ENCODE measurements at places on chromosomes 2 and 18.

- peak; percentile 72 for DNase-seq
These were observed 144.2 kb upstream of the HDAC4 start for GRCh38 chr2:239544918-239545465.

- no peak for DNase-seq
These were observed 107.1 kb downstream of the PIEZO2 start for GRCh38 chr18:11042247-11042646.

GRCh38 chr2:102513355-102513939, 40.4 kb downstream of the SLC9A4 start:
- no peak for DNase-seq

DNA sequence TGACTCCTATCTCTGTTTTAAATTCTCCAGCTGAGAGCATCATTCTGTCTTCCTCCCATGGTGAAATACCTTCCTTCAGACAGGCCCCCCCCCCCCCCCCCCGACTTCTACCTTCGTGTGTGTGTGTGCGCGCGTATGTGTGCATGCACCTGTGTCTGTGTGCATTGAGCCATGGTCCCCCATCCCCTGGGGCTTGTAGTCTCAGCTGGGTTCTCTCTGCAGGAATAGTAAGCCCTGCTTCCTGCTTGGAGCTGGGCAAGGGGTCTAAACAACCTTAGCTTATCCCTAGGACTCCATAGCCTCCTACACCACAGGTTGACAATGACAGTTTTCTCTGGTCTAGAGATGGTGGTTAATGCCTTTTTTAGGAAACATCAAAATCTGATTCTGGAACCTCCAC, 427.5 kb upstream of the KLHL29 start:
- DNase-seq = no peak

Data from stimulated activated naive CD8-positive, alpha-beta T cell treated with anti-CD3 and anti-CD28 coated beads, Interleukin-15, amount 100 ng/mL, for 72 hours (primary cell).